ENCODE measurements at places on chromosomes 5 and 9.

DNA sequence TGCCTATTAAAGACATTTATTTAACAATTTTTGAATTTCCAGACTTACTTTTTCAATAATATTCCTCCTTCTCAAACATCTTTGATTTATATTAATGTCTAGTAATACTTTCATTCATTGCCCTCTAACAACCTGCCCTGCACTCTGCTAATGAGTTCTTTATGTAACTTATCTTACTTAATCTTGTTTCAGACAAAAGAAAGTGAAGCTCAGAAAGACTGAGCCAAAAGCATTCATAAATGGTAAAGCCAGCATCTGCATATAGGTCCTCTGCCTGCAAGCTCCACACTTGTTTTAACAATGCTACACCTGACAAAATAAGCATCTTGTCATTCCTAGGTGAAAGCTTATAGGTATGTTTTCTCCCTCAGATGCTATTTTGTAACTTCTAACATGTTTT, 2.4 kb upstream of the TNPO1 start:
- no peak for DNase-seq

DNA sequence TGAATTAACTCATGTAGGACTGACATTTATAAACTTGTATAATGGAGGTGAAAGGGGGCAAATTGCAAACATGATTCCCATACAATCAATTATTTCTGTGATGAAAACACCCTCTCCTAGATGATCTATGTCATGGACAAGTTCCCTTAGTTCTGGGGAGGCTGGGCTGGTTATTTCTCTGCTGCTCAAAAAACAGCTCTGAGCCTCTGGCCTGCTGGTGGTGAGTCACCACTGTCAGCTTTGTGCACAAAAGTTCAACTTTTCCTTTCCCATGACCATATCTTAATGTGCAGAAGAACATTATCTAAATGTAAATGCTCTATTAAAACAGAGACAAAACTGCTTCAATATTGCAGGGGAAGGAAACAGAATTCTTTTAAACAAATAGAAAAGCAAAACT, 85.0 kb downstream of the HMHB1 start:
- no peak for DNase-seq

GRCh38 chr9:121744002-121744686, 92.7 kb downstream of the DAB2IP start:
- peak; percentile 5 for DNase-seq

- DNase-seq: no peak
Measured at GRCh38 chr9:110284211-110284844, 28.0 kb upstream of the TXN start.

GRCh38 chr9:88571419-88571818, 36.4 kb downstream of the NXNL2 start:
- DNase-seq: no peak

DNA sequence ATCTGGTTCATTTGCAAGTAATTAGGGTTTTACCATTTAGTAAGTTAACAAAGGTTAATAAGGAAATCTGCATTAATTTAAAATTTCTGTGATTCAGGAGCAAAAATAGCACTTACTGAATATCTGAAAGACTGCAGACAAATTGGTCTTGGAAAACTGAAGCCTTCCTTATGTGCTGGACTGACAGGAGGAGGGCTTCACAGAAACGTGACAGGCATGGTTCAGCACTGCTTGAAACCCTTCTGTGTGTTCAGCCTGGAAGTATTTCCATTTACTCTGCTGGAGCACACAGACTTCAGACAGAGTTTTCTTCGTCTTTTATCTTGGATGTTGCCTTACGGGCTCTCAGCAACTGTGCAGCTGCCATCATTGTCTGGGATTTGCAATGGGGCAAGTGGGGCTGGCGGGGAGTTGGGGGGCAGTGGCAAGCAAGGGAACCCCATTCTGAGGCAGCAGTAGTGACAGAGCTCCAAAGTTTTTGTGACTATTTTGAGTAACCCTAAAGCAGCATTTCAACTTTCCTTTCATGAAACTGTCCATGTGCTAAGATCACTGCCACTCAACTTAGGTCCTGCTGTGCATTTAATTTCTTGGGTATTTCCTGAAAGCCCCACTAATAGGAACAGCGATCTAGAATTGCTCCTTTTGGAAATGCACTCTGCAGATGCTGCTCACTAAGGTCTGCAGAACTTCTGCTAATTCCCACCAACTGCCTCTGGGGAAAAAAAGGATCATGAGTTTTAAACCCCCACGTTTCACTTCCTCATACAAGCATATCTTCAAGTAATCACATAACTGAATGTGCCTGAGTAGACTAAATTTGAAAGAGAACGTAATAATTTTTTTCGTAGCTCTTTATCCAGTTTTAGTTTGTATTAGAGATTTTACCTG, 56.6 kb downstream of the KCNN2 start:
- no peak for DNase-seq

DNA sequence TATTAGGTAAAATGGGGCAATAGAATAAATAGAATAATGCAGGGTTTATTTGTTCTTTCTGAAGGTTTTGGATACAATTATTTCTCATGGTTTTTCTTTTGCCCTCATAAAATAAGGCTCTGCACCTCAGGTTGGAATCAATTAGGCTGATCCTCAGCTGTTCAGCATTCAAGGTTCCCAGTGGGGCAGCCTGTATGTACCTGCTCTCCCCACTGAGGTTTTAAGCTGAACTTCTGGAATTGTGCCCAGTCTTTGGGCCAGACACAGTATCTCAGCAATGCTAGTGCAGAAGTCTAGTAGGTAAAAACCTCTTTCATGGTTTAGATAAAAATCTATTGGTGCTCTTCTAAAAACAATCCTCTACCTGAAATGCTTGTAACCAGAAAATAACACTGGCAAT, 98.0 kb downstream of the EDIL3 start:
- no peak for DNase-seq

- no peak for DNase-seq
Measured at GRCh38 chr5:173307695-173308094, 20.5 kb downstream of the STC2 start.

DNA sequence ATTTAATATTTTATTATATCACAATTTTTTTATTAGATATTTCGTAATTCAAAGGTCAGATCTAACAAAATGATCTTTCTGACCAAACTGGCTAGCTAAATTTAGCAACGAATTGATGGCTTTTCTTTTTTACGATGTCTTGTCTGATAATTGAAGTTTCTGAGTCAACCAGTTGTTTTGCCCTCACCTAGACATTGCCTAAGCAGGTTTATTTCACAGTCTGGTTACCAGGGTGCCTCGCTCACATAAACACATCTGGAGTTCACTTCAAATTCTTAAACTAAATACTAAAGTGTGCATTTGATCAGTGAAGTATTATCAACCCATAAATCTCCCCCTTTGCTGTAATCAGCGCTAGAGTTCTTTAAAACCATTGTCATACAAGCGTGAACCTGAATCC, 448.3 kb downstream of the TLE4 start:
- DNase-seq: no peak

- DNase-seq: no peak
Measured at GRCh38 chr5:43429016-43429415, 16.8 kb upstream of the CCL28 start.

DNA sequence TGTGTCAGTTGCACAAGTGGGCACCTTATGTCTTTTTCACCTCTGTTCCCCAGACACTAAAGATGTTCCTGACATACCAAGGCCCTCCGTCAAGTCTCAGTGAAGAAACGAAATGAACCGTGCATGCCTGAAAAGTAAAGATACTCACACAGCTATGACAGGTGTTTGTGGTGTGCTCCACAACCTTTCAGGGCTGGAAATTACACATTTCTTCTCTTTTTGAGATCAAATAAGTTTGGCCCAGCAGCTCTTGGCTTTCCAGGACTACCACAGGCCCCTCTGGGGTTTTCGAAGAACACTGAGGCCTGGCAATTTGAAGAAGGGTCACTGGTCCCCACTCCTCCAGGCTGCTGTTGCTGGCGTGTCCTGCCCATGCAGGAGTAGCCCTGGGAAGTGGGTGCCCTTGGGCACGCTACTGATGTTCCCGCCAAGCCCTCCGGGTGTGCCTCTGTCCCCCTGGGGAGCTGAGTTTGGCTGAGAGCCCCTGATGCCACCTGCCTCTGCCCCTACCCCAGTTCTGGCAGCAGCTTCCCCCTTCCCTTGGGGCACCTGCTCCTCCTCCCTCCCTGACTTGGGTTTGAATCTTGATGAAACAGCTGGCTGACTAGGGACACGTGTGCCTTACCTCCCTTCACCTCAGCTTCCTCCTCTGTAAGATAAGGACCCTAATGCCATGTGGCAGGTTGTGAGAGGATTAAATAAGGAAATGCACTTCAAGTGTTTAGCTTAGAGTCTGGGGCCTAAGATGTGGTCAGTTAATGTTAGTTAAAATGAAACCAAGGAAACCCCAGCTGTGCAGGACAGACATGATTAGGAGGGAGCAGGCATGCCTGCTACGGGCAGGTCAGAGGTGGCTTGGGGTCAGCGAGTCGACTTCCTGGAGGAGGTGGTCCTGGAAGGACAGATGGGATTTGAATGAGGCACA, 49.1 kb upstream of the GADD45G start:
- DNase-seq: no peak

DNA sequence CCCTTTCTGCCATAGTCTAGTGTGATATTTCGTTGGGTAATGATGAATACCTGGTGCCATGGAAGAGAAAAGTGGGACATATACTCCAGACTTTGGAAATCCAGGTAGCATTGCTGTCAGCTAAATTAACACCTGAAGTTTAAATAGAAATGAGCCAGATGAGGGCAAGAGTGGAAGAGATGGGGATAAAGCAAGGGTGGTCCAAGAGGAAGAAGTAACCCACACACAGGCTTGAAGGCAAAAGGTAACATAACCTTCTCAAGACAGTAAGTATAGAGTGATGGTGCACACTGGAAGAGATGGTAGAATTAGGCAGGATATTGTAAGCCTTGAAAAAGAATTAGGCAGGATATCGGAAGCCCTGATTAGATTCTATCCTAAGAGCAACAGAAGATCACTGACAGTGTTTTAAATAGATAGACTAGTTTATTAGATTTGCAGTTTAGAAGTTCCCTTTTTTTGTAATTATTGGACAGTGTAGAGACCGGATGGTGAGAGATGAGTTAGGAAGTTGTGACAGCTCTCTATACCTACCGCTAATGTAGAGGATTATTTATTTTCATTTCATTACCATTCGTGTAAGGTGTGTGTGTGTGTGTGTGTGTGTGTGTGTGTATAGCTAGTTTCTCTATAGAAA, 16.8 kb downstream of the ANXA1 start:
- DNase-seq: no peak

DNA sequence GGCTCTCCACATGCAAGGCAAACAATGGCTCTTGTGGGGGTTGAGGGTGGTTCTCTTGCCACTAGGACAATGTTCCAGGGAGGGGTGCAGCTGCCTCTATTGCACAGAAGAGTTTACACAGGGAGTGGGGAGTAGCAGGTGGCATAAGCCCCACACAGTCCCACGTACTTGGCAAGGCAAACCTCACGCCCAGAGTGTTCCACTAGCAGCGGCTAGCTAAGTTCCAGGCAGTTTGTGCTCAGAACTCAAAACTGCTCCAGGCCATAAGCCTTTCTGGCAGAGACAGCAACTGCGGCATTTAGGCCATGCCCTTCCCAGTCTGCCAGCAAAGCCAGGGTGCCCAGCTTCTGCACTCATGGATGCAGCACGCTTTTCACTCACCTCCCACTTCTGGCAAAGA, 29.0 kb upstream of the BTNL3 start:
- DNase-seq: no peak

DNA sequence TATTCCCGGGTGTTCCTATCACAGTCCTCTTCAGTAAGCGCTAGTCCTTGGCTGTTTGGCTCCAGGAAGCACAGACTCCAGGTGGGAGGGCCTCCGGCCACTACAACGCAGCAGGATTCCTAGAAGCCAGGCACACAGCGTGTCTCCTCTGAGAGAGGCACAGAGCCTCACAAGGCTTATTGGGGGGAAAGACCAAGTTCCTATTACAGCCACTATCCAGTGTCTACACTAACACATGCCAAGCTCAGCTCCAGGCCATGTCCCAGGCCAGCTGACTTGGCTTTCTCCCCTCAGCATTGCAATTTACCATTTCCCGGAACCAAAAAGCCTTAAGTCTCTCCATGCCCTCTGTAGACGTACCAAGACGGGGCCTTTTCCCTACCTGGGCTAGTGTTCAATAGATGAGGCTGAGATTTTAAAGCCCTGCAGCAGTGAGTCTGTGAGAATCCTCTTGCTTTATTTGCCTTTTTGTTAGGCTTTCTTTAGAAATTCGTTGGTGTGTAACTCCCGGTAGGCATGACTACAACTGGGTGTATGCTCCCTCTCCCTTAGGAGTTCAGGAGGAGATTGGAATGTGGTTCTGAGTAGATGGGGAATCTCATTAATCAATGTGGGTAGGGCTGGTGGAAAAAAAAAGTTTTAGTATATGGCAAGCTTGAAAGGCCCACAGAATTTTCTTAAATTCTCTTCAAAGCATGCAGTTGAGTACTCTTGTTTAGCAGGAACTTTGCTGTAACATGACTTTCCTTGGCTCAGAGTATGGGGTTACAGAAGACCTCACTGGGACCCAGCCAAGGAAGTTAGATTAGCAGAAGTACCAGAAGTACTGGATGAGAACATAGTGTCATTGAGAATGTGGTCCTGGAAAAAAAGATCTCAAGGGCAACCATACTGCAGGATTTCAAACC, 84.3 kb upstream of the SLC1A3 start:
- DNase-seq: no peak

Data from NCI-H510A treated with DMSO at 0.1 percent for 48 hours (cell line).